ENCODE measurements at places on chromosomes 1 and 21. TPM values are rescaled to one million over a fixed set of nuclear protein-coding genes. Genes with fewer than 3 reads are reported as not detected.

CFHR3 gene
- not detected for total RNA-seq

ERICH3 gene
- total RNA-seq: not detected

RGS8 gene
- not detected for total RNA-seq

ETV3L gene
- not detected for total RNA-seq

FCRL3 gene
- total RNA-seq: not detected

PTBP2 gene
- total RNA-seq: 13.6 TPM

TAS1R1 gene
- total RNA-seq: not detected

IQGAP3 gene
- total RNA-seq: 8.9 TPM

OR10Z1 gene
- total RNA-seq: not detected

CELSR2 gene
- 2.1 TPM for total RNA-seq

SPRR1B gene
- not detected for total RNA-seq

UBL4B gene
- total RNA-seq: not detected
